ENCODE measurements at places on chromosomes 2 and 18.

- DNase-seq, result no peak
Measured at GRCh38 chr2:9758741-9759140, 84.5 kb upstream of the TAF1B start.

GRCh38 chr18:55038162-55038561, 78.9 kb upstream of the CCDC68 start:
- DNase-seq, result no peak

- peak; percentile 58 for DNase-seq
Measured at GRCh38 chr18:48943736-48944527, 6.8 kb downstream of the SMAD7 start.

GRCh38 chr2:237448626-237449025, 34.7 kb upstream of the COL6A3 start:
- DNase-seq, result no peak

DNA sequence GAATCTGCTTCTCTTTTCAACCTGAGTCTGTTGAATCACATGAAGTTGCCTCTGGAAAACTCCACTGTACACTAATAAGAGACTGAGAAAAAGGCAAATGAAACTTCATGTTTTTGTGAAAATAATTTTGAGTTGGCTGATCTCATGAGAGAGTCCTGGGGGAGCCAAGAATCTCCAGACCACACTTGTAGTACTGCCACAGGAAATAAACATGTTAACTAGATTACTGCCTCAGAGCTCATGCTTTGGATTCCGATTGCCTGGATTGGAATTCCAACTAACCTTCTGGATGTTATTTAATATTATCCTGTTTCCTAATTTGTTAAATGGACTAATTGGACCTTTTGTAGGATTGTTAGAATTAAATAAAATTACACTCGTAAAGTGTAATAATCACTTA, 25.2 kb downstream of the NUP35 start:
- DNase-seq, result no peak

All from HT-29 (cell line).